ENCODE measurements at places on chromosomes 4 and X.

GRCh38 chr4:7295911-7296660 is 103.7 kb downstream of the SORCS2 start:
- DNase-seq = no peak

GRCh38 chr4:37597034-37597433 is 89.1 kb downstream of the RELL1 start:
- DNase-seq = no peak

DNA sequence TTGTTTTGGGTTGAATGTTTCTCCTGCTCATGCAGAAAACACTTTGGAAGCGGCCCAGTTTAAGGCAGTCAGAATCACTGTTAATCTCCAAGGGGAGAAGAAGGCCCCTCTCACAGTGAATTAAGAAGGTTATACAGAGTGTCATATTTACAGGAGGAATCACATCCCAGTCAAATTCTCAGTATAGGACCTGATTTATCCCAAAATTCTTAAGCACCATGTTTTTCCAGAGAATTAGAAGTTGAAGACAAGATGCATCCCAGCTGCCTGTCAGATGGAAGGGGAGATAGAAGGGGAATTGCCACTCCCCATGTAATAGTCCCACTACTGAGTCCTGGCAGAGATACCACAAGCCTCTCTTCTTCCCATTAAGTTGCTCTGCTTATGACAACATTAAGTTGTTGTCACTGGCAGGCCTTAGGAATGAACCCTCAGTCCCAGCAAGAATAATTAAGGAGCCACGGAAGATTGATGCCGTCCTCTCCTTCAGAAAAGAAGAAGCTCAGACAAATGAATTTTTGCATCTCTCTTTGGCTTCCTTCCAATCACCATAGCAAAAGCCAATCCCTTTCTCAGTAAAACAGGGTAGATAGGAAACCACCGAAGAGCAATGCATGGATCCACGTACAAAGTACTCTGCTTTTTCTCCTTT is 138.4 kb downstream of the LDB2 start:
- DNase-seq = no peak

DNA sequence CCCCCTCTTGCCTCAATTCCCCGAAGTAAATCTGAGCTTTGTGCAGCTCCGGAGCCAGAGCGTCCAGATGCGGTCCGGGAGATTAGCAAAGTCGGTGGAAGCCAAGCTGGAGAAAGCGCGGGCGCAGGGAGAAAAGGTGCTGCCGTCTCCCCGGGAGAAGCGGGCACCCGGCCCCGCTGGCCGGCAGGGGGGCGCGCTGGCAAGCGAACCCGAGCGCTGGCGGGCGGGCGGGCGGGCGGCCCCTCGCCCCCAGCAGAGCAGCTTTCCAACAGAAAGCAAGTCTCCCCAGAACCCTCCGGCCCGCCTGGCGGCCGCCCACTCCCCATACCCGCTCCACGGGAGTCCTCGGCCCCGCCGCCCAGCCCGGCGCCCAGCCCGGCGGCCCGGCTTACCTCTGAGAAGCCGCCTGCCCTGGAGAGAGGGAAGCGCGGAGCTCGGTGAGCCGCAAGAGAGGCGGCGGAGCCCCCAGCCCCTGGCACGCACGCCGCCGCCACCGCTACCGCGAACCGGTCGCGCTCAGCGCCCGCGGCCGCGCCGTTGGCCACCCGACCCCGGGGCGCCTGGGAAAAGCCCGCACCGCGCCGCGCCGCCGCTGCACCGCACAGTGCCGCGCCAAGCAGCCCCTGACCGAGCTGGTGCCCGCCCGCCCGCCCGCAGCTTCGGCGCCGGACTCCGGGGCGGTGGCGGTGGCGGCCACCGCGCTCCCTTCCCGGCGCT is 529 bp upstream of the CITED1 start:
- DNase-seq = no peak
